ENCODE measurements at places on chromosomes 2 and 18.
A peak's percentile ranks its signal among the peaks of the same experiment; 100 is the strongest.

DNA sequence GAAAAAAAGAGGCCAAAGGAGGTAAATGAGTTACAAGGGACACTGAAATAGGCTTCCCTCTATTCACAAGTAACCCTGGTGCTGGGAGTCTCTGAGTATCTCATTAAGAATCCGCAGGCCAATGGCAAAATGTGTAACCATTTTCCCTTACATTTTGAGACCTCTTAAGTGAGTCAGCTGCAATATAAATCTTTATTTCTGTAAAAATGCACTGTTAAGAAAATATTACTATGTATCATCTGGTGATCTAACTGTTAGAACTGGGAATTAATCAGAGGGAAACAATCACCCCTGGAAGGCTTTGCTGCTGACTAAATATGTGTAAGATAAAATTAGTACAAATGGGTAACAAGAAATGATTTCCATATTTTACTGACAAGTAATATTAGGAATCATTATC lies 483.1 kb upstream of the CHST9 start:
- DNase-seq = no peak

GRCh38 chr2:37300146-37300545 lies 24.5 kb downstream of the PRKD3 start:
- DNase-seq = no peak

- DNase-seq = no peak
These were observed 108.0 kb downstream of the SGPP2 start for GRCh38 chr2:222532315-222532714.

DNA sequence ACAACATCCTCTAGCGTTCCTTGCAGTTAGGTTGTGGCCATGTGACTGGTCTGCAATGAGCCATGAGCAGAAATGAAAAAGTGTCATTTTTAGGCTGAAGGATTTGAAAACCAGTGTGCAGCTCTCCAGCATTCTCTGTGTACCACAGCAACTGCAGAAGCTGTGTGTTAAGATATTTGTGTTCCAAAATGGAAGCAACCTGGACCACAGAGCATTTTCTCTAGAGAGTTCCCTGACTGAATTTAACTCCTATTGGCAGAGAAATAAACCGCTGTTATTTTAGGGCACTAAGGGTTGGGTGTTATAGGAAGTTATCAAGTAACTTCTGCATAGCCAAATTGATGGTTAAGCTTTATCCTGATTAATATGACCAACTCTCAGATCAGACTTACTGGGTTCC lies 257.2 kb upstream of the THUMPD2 start:
- no peak for DNase-seq

DNA sequence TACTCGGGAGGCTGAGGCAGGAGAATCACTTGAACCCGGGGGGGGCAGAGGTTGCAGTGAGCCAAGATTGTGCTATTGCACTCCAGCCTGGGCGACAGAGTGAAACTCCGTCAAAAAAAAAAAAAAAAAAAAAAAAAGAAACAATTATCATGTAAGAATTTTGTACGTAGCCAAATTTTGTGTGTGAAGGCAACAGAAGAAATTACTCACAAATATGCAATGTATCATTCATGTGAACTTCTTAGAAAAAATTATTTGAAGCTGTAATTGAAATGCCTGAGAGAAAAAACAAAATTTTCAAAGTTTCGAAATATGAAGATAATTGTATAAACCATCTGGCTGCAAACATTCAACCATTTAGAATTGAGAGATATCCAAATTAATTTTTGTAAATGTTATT lies 204.8 kb upstream of the PARD3B start:
- DNase-seq = no peak

- DNase-seq = no peak
These were observed 113.6 kb upstream of the ITGA6 start for GRCh38 chr2:172313715-172314341.

- DNase-seq = no peak
These were observed 678.3 kb upstream of the NRXN1 start for GRCh38 chr2:51710222-51710621.

DNA sequence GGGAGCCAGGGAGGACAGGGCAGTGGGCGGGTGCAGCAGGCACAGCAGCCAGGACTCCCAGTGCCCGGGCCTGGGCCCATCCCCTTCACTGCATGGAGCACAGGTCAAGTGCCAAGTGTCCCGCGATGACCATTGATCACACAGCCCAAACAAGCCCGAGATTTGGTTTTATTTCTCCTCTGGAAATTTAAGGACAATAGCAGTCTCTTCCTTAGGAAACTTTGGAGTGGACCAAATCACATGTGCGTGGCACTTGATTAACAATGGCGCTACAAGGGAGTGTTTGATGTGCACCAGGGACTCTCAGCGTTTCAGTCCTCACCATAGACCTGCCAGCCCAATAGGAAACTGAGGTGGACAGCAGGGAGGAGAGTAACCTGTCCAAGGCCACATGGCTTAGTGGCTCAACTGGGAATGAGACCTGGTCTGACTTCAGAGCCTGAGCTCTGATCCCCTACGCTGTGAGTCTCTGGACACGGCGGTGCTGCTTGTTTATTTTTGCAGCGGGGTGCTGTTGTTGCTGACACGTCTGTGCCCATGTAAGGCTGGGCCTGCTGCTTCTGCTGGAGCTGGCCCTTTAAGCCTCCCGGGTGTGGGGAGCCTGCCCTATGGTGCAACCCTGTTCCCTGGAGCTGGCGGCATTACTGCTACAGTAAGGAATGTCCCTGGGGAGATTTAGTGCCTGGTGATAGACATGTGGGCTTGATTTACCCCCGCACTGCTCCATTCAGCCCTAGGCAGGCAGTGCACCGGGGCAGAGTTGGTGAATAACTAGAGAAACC lies 194.2 kb downstream of the INHBB start:
- no peak for DNase-seq

- DNase-seq = no peak
These were observed 7.7 kb downstream of the SLC4A3 start for GRCh38 chr2:219634951-219635751.

DNA sequence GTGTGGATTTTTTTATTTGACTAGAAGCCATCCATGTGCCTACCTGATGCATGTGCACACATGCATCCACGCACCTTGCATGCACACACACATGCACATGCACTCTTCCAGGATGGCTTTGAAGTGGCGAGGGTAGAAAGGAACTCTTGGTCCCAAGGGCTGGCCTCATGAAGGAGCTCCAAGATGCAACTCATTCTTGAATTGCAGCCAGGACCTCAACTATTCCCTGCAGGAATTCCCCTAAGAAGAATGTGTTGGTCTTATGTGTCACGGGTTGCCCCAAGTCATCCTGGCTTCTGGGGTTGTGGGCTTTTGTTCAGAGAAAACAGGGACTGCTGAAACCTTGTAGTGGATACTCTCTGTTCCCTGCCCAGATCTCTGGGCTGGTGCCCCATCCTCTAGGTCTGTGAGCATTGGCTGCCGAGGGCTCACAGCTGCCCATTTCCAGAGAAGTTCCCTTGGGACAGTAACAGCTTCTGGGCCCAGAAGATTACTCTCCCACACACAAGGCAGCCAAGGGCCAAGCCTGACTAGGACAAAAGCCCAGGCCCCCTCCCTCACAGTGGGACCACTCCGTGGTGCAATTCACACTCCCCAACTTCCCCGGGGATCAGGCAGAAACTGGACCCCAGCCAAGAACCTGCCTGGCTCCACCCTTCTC lies 137.6 kb downstream of the COPS8 start:
- no peak for DNase-seq

- DNase-seq = no peak
These were observed 98.0 kb downstream of the DYM start for GRCh38 chr18:49362431-49362830.

DNA sequence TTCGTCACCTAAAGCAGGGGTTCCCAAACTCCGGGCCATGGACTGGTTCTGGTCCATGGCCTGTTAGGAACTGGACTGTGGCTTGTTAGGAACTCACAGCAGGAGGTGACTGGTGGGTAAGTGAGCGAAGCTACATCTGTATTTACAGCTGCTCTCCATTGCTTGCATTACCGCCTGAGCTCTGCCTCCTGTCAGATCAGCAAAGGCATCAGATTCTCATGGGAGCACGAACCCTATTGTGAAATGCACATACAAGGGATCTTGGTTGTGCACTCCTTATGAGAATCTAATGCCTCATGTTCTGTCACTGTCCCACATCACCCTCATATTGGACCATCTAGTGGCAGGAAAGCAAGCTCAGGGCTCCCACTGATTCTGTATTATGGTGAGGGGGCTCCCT lies 217.0 kb downstream of the ZFP36L2 start:
- no peak for DNase-seq

DNA sequence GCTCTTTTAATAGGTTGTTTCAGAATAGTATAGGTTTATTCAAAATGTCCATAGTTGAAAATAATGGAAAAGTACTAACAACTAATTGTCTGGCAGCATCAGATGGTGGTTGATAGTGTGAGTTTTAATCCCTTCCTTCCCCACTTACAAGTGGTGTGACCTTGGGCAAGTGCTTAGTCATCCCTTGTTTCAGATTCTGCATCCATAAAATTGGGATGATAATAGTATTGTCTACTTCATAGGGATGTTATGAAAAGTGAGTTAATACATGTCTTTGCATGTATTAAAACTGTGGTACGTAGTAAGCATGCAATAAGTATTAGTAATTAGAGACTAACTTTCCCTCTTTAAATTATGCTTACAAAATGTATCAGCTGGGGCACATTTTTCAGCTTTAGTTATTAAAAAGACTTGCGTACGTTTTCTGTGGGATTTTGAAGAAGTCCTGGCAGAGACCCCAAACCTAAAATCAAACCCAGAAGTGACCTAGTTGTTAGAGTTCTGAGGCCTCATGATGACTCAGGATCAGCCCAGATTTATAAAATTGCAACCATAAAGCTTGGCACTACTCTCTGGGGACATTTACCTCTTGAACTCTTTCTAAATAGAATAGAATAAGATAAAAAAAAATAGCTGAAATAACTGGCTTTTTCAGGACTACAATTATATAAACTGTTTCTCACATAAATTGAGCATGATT lies 8.6 kb downstream of the ITGA4 start:
- DNase-seq = no peak

DNA sequence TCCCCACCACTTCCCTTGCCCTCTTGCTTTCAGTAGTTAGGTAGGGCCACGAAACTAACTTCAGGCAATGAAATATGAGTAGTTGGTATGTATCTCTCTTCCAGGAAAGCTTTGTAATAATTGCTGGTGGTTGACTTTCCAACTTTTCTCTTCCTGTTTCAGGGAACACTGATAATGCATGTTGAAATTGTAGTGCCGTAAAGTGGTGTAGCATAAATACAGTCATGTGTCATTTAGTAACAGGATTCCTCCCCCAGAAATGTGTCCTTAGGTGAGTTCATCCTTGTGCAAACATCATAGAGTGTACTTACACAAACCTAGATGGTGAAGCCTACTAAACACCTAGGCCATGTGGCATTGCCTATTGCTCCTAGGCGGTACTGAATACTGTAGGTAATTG lies 429.2 kb downstream of the PID1 start:
- no peak for DNase-seq

DNA sequence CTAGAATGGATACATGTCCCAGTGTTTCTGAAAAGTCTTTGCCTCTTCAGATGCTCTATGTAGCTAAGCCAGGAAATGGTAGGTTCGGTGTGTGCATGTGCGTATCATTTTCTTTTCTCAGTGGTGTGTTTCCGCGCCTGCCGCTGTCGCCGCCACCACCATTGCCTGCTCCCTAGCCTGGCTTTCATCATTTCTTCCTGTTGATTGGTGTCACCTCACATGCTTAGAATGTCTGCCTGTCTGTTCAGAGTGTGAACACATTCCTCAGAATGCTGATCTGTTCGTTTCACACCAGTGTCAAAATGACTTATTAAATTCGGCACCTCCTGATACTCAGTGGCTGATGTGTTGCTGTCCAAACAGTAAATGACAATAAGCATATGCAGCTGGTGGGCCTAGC lies 255.2 kb upstream of the SPRED2 start:
- DNase-seq = no peak

- no peak for DNase-seq
These were observed 24.4 kb downstream of the MBP start for GRCh38 chr18:77108001-77108692.

DNA sequence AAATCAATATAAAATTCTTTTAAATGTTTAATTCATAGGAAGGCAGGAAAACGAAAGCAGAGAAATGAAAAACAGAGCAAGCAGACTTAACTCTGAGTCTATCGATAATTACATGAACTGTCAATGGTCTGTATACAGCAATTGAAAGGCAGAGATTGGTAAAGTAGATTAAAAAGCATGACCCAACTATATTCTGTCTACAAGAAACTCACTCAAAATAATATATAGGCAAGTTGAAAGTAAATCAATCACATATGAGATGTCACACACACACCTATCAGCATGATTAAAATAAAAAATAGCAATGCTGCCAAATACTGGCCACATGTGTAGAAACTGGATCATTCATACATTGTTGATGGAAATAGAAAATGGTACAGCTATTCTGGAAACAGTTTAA lies 136.4 kb upstream of the CYP1B1 start:
- no peak for DNase-seq

DNA sequence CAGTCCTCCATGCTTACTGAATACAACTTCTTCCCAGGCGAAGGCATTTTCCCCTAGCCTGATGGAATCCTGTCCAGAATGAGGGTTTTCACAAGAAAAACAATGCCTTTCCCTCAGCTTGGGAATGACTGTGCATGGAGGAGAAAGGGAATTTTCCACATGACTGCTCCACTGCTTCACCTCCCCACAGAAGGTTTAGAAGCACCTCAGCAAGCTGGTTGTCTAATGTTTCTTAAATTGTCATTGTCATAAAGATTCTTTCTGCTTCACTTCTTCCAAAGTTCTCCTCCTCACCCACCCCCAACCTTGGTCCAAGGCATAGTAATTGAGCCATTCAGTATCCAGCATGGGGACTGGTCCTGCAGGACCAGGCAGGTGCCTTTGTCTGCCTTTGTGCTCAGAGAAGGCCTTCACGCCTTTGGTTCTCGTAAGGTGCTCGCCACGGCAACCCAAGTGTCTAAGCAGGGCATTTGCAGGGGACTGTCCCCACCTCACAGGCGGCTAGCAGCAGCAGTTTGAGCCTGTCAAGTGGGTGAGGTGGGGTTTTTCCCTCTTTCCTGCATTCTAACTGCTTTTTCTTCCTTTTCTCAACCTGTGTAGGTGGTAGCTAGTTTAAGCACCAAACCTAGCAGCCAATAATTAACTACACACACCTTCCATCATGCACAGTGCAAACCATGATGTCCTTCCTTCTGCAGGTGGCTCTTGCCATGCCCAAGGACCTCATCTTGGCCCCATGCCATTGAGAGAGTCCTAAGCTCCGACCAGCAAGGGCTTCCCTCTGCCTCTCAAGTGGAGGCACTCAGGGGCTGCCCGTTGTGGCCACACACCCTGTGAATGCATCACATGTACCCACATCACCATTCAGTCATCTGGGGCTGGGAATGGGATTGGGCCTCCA lies 65.7 kb upstream of the BCL2L11 start:
- DNase-seq = peak; percentile 28

- DNase-seq = no peak
These were observed 703.9 kb upstream of the ID2 start for GRCh38 chr2:7977981-7978380.

- DNase-seq = no peak
These were observed 130.4 kb downstream of the MEIS1 start for GRCh38 chr2:66565291-66565690.
